ENCODE measurements at places on chromosomes 1 and 21. TPM values are rescaled to one million over a fixed set of nuclear protein-coding genes. Genes with fewer than 3 reads are reported as not detected.

DNA sequence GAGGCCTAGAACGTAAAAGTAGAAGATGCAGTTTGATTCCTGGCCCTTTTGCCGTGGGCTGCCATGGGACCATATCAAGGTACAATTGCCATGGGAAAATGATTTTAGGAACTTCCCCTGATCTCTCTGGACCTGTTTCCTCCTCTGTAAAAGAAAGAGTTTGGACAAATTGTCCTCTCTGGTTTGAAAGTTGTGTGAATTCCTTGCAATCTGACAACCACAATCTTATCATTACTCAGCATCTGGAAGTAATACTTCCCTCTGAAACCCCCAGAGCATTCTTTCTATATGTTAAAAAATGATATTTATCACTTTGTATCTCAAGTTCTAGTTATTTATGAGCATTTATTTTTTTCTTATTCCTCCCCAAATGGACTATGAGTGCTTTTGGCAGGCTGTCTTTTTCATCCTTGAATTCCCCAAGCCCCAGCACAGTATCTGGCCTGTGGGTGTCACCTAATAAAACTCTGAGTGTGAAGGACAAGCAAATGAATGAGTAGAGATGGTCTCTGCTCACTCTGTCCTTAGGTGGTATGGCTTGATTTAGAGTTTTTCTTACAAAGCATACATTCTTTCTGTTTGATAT is 181.1 kb downstream of the DYRK1A start:
- no peak for DNase-seq

DNA sequence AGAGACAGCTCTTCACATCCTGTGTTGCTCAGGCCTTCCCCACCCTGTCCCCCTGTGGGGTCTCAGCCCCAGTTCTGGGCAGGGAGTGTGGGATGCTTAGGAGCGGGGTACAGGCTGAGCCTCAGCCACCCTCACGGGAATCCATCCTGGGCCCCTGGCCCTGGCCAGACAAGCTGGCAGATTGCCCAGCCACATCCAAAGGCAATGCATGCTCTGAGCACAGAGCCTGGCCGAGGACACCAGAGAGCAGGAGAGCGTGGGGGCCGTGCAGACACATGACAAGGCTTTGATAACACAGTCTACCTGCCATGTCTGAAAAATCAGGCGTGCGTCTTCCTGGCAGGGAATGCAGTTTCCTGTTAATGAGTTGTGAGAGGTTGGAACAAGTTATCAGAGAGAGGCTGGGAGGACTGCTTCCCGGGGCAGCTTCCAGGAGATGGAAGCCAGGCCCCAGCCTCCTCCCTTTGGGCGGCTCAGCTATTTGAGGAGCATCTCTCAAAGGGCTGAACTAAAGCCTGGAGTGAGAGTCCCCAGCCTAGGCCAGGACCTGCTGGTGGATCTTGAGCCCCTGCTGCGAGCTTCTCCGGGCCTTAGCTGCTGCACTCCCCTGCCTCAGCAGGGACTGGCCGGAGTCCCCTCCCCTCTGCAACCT is 72.2 kb upstream of the SELENON start:
- DNase-seq, result no peak

DNA sequence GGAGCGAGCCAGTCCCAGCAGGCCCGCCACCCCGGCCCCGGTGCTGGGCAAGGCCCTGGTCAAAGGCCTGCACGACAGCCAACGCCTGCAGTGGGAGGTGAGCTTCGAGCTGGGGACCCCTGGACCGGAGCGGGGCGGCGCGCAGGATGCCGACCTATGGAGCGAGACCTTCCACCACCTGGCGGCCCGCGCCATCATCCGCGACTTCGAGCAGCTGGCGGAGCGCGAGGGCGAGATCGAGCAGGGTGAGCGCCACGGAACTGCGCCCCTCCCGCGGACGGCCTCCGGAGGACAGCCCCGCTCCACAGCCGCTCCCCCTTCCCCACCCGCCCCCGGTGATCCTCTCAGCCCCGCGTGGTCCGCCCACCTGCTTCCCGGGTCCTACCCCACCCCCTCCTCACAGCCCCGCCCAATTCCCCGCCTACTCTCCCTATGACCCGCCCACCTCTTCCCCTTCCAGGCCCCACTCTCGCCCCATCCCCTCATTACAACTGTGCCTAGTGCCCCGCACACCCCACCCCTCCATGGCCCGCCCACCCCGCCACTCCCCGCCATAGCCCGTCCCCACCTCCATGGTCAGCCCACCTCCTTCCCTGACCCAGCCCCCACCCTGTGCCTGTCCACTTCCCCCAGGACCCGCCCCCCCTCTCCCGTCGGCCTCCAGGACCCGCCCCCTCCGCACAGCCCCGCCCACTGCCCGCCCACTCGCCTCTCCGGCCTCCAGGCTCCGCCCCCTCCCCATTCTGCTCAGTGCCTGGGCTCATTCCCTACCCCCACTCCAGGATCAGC is 52.7 kb downstream of the VWA5B1 start:
- peak; percentile 59 for DNase-seq

GRCh38 chr1:231418101-231418740 is 3.9 kb downstream of the EGLN1 start:
- no peak for DNase-seq

DNA sequence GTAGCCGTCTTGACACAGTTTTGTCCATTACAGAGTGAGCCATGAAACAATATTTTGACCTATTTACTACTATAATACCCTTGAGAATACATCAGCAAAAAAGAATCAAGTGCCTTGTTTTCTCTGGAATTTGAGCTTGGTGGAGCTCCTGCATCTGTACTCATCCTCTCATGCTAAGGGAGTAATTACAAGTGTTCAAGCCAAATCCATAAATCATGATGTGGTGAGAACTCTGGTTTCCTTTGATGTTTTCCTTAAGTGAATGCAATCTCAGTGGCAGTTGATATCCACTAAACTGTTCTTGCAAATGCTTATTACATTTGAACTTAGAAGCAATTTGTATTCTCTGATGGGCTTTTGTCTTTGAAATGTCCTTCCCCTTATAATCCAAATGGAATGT is 824.6 kb upstream of the TMPRSS15 start:
- DNase-seq, result no peak

DNA sequence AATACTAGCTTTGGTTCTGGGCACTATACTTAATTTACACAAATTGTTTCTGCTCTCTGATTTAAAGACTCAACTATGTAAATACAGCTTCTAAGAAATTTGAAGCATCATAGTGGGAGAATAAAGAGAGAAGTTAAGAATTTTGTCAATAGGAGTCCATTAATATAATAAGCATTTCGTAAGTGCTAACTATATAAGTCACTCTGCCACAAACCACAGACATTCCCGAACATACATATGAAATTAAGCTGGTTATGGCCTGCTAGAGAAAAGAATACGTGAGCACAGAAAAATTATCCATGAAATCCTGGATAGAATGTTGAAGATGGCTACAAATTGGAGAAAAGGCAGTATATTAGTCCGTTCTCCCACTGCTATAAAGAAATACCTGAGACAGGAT is 526.2 kb downstream of the MRPL39 start:
- no peak for DNase-seq

DNA sequence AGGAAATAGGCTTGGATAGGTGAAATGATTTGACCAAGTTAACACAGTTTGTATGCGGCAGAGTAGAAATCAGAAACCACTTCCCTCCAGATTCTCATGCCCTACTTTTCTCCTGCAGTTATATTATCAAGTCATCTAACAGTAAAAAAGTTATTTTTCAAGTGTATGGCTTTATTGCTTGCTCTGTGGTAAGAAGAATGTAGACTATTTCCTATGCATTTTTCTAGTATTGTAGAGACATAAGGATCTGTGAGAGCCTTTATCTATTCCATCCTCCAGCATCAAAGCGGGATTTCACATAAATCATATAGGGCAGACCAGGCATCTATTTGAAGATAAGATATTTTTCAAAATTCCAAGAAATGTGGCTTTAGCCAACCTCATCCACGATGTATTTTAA is 208.5 kb downstream of the TTLL7 start:
- no peak for DNase-seq

Gene HUNK
- total RNA-seq, result 3.0 TPM

Gene SYPL2
- 0.10 TPM for total RNA-seq

Gene NR5A2
- 2.8 TPM for total RNA-seq

All from spinal cord (tissue), 10 donors.